ENCODE measurements at places on chromosomes 5 and 9.

- DNase-seq: no peak
These were observed 53.7 kb downstream of the EXD3 start for GRCh38 chr9:137369061-137369787.

DNA sequence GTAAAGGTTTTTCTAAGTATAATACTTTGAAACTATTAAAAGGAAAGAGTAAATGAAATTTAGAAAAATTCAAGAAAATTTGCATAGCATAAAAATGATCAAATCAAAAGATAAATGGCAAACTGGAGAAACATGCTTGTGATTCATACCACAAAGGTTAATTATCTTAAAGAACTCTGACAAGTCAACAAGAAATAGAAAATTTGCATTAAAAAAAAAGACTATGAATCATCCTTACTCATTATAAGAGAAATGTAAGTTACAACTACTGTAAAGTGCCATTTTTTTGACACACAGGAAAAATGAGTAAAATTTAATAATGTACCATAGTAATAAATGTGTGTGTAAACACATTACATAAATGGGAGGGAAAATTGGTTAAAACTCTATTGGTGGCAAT, 624.4 kb upstream of the C9orf72 start:
- DNase-seq: no peak

DNA sequence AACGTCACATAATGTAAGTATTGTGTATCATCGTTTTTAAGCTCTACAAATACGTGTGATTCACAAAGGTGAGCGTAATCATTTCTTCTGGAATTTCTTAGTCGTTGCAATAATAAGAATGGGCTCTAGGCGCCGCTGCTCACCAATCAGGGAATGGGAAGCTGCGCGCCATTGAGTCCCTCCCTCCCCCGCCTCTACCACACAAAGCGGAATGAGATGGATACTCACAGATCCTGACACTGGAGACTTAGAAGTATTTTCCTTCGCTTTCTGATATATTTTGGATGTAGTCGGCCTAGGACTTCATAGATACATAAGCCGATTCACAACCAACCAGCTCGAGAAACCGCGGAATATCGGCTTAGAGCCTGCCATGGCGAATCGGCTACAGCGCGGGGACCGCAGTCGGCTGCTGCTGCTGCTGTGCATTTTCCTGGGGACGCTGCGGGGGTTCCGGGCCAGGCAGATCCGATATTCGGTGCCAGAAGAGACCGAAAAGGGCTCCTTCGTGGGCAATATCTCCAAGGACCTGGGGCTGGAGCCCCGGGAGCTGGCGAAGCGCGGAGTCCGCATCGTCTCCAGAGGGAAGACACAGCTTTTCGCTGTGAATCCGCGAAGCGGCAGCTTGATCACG, at the start of gene PCDHGA11:
TSS of gene PCDHGA11 (plus strand) at position 197 of the 634 bp plus-strand sequence. CDS start at position 374, 177 bp downstream.
- DNase-seq: peak; percentile 34

GRCh38 chr5:117327511-117327910, 752.9 kb upstream of the SEMA6A start:
- no peak for DNase-seq

GRCh38 chr9:30937106-30937505, 1447.3 kb upstream of the ACO1 start:
- DNase-seq: no peak

- no peak for DNase-seq
These were observed 5.3 kb upstream of the TRIM41 start for GRCh38 chr5:181217803-181218062.

- no peak for DNase-seq
These were observed 37.4 kb upstream of the ALDH1B1 start for GRCh38 chr9:38355115-38355514.
